ENCODE measurements at places on chromosomes 2 and 18.

GRCh38 chr2:216156822-216157221 is 47.7 kb downstream of the XRCC5 start:
- DNase-seq, result no peak

- no peak for DNase-seq
Observed at GRCh38 chr2:217149087-217149660, 289.3 kb upstream of the TNP1 start.

DNA sequence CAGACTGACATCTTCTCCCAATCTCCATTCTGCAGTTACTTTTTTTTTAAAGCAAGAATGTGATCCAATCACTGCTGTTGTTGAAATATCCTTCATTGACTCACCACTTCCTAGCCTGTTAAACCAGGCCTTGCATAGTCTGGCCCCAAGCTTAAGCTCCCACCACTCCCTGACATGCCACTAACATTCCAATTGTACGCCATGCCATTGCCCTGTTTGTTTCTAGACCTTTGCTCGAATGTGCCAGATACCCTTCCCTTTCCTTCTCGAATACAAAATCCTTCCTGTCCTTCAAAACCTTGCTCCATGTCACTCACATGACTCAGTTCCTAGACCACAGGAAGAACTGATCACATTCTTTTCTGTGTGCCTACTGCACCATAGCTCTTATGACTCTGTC is 224.2 kb downstream of the CYRIA start:
- DNase-seq, result no peak

DNA sequence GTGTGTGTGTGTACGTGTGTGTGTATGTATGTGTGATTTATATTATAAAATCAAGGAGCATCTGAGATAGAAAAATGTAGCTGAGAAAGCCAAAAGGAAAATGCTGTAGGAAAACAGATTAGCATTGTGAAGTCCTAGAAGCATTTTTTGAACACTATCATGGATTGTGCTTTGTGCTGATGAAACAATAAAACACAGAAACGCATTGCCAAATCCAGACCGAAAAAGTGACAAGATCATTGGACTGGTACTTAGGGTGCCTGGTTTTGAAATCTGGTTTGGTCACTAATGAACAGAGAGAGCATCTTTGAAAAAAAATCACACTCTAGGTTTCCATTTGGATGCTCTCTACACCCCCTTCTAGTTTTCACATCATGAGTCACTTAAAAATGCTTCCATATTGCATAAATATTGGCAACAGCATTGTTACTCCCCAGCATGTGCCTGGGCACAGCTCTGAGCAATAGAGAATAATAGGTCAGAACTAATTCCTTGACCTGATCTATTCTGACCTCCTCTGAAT is 214.6 kb upstream of the LRRTM1 start:
- no peak for DNase-seq

GRCh38 chr2:40087434-40087833 is 308.4 kb upstream of the THUMPD2 start:
- no peak for DNase-seq

DNA sequence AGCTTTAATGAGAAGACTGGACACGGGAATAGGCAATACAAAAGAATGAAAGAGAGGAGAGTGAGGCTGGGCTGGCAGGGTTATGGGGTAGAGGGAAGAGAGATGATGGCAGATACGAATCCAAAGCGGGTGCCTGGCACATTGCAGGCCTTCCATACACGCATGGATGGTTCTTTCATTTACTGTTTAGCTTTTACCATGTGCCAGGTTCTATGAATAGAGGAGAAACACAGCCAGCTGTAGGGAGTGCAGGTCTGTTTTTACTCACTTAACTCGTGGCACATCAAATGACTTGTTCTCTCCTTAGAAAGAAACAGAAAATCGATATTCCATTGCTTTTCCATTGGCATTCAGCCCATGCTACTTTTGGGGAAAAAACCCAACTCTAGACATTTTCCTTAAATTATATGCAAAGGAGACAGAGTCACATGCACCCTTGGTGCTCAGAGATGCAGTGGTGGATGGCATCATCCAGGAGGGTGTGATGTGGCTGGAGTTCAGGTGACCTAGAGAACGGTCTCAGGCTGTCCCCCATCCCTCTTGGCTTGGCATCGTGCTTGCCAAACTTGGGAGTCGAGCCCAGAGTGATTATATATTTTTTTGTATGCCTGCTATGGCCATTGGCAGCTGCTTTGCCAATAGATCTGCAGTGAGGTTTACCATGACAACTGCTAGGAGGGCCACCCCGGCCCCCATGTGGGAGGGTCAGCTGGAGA is 6.2 kb downstream of the LTBP1 start:
- DNase-seq, result no peak

GRCh38 chr18:46324087-46324955 is 220.1 kb downstream of the HAUS1 start:
- no peak for DNase-seq

GRCh38 chr2:237754182-237754581 is 44.4 kb upstream of the RBM44 start:
- no peak for DNase-seq

GRCh38 chr2:123438675-123439074 is 586.4 kb upstream of the CNTNAP5 start:
- DNase-seq, result no peak

GRCh38 chr2:127565261-127566138 is 30.0 kb downstream of the MYO7B start:
- DNase-seq, result no peak

DNA sequence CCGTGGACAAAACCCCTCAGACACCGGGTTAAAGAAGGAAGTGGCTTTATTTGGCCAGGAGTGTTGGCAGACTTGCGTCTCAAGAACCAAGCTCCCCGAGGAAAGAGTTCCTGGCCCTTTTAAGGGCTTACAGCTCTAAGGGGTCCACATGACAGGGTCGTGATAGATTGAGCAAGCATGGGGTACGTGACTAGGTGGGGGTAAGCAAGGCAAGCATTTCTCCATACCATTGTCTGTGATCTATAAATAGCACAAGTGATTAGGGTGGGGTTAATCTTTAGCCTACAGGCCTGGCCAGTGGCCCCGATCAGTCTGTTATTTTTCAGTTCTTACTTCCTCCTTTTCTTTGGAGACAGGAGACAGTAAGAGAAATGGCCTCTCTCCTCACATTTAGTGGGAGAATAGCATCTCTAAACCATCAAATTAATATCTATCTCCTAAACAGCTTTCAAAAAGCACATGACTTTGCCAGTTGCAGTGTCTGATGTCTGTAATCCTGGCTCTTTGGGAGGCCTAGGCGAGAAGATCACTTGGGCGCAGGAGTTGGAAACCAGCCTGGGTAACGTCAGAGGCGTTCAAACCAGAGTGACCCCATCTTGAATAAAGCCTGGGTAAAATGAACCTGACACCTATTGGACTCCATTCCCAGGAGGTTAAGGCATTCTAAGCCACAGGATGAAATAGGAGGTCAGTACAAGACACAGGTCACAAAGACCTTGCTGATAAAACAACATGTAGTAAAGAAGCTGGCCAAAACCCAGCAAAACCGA is 18.3 kb upstream of the CNOT11 start:
- DNase-seq, result no peak

GRCh38 chr18:34972765-34973414 is 68.3 kb upstream of the MAPRE2 start:
- DNase-seq, result no peak

DNA sequence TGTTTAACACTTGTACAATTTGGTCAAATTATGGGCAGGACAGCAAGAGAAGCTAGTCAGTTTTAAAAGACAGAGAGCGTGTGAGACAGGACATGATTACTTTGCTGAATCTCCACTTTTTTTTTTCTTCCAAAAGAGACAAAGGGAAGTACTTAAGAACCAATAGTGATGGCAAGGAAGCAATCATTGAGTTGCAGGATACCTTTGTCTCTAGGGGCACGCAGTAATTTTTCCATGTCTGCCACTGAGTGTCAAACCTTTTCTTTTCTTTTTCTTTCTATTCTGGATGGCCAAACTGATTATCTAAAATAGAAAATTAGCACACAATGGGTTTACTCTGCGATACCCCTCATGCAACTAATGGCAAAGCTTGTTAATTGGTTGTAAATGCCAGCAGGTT is 533.0 kb downstream of the PLCL1 start:
- DNase-seq, result no peak

GRCh38 chr18:58101291-58101794 is 57.3 kb downstream of the NEDD4L start:
- DNase-seq, result peak; percentile 74

- no peak for DNase-seq
Observed at GRCh38 chr2:31230751-31231150, 3.2 kb upstream of the EHD3 start.

All from GM12864 (cell line).